GDM1 (cell line): ENCODE measurements at places on chromosomes 11 and 22.

GRCh38 chr22:38415561-38416321, 39.3 kb downstream of the KCNJ4 start:
- DNase-seq, result no peak

DNA sequence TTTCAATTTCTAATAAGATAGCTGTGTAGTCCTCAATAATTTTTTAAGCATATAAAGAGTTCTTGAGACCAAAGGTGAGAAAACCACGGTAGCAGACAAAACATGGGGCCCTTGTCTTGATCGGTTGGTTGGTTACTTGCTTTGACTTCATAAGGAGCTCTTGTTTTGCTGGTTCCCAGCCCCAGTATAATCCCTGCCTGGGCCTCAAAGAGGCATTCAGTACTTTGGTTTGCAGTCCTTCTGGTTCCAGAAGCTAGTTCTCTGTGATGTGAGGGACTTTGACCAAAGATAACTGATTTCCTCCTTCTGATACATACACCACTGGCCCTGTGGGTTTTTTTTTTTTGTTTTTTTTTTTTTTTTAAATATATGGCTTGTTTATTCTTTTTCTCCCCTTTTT, 17.1 kb downstream of the MARK2 start:
- no peak for DNase-seq

DNA sequence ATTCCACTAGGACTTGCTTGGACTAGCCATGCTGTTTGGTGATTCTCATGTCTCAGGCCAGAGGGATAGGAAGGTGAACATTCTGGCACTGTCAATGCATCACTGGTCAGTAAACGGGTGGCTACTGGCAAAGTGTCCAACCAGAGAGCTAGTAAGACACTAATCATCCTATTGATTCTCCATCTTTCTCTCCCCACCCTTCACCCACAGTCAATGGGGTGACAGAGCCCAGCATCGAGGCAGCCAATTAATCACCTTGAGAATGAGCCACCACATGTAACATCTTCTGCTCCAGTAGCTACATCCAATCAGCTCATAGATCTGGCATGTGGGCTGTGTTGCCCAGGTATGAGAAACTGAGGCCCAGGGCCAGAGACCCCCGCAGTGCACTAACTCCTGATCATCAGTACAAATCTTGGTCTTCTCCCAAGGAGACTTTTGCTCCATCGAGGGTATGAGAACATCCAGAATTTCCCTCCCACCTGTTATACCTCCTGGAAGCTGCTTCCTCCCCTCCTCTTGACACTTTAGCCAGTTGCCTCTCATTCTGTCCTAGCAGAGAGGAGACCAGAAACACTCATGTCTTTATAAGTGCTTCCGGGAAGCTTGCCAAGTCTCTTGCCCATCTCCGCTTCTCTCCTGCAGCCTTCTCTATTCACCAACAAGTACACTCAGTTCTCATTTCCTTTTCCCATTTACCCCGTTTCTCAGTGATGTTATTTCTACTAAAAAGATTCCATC, 17.0 kb downstream of the HTR3A start:
- DNase-seq, result no peak

DNA sequence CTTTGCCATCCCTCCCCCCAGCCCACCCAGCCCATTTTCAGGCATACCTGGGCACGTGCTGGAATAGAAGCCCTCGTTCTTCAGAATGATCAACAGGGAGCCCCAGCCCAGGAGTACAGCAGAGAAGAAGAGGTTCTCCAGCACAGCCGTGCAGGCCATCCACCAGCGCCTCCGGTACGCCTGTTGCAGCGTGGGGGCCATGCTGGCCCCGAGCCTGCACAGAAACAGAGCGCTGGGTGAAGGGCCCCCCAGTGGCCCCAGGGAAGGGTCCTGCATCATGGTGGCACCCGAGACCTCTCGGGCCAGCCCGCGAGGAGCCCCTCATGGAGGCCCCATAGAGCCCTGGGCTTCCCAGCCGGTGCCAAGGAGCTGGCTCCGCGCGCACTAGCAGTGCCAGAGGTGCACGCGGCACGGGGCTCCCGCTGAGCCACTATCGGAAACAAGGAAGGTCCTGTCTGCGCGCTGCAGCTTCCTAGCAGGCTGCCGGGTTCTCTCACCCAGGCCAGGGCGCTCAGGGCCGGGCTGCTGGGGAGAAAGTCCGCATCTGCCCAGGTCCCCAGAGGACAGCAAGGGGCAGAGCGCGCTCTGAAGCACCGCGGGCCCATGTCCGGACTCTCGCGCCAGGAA, 1.5 kb downstream of the SLC43A1 start:
- DNase-seq, result no peak

GRCh38 chr22:20658433-20659222, 115.3 kb upstream of the SERPIND1 start:
- no peak for DNase-seq
